ENCODE measurements at places on chromosomes 7 and 10. TPM values are rescaled to one million over a fixed set of nuclear protein-coding genes. Genes with fewer than 3 reads are reported as not detected.

ZNF804B gene
- total RNA-seq = not detected

- no peak for ATAC-seq
Measured at GRCh38 chr7:138167222-138167621, 91.0 kb downstream of the AKR1D1 start.

TPST1 gene
- 25.3 TPM for total RNA-seq

GRCh38 chr10:103658049-103658577 lies 164.6 kb downstream of the NEURL1 start:
- no peak for ATAC-seq

DNA sequence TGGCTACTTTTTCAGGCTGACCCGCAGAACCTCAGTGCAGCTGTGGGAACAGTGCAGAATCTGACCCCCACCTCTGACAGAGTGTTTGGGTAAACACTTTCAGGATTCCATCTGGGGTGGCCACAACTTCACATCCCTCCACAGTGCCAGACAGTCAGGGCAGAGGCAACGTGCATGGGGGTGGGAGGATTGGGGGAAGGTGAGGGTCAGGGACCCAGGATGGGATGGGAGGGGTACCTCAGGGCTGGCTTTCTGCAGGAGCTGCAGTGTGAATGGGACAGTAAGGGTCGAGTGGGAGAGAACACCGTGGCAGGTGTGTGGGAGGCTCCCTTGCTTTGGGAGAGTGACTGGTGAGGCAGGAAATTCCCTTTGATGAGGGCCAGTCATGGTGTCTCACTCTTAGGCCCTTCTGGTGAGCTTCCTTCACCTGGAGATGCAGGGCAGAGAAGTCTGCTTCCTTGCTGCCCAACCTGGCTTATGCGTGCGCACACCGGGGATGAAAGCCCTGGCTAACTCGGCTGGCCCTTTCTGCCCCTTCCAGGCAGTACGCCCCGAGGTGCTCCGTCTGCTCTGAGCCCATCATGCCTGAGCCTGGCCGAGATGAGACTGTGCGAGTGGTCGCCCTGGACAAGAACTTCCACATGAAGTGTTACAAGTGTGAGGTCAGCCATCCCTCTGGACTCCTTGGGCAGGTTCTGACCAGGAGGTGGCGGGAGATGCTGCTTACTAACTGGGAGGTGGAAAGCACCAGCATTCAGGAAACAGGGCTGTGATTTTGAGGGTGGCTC lies 8.4 kb downstream of the ZYX start:
- ATAC-seq = no peak

SUN3 gene
- not detected for total RNA-seq

- no peak for ATAC-seq
Measured at GRCh38 chr7:153415632-153416031, 636.6 kb upstream of the DPP6 start.

DNA sequence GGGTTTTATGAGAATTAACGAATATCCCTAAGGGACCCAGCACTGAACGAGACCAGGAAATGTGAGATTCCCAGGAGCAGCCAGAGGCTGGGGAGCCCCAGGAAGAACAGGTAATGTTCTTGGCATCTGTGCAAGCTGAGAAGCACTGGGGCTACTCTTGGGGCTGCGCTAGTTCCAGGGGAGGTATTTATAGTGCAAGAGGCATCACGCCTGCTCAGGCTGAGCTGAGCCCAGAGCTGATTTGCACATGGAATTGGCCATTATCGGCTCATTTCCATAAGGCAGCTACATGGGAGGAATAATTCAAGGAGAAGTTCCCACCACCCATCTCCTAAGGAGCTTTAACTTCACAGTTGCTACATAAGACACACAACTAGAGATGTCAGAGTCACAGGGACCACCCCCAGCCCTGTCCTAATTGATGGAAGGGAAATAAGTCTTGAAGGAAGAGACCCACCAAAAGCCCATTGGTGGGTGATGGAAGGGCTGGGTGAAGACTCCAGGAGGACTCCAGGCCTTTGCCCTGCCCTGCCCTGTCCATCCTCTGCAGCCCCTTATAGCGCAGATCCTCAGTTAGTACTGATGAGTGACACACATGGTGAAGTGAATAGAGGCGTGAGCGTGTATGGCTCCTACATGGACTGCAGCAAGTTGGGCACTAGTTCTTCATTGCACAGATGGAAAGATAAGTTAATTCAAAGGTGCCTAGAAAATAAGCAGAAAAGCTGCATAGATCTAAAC lies 178.9 kb downstream of the GRID1 start:
- no peak for ATAC-seq

ZPBP gene
- total RNA-seq = not detected

- ATAC-seq = no peak
Measured at GRCh38 chr7:90629297-90629918, 33.3 kb downstream of the CDK14 start.

DNA sequence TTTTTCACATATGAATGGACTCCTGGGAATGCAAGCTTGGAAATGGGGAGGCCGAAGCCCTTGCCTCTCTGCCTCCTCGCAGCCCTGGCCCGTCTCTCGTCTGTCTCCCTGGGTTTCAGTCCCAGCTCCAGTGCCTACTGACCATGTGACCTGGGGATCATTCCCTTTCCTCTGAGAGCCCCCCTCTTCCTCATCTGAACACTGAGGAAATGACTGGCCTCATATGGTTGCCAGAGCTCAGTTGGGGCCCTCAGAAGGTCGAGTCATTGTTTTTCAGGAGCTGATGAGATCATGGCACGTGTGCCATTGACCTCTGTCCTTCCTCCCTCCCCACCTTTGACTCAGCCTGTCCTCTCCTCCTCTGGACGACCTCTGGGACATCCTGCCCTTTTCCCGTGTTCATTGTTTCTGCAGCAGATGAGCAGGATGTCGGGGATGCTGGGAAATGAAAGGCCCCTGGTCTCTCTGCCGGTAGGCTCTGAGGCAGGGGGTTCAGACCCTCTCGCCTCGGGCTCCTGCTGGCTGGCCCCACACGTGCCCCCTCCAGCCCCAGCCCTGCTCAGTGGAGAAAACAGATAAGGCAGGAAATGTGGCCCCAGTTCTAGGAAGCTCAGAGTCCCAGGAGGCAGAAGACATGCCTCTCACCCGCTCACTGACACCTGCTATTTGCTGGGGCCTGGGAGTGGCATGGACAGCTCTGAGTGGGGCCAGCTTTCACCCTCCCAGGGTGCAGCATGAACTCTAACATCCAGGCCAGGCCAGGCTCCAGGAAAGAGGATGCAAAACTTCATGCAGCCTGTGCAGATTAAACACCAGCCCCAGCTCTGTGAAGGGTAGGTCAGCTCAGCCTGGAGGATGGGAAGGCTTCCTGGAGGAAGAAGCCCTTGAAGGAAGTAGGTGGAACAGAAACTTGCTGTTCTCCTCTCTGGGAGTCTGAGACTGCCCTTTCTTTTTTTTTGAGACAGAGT lies 8.3 kb upstream of the PPP1R35 start:
- peak; percentile 79 for ATAC-seq

CHRM2 gene
- total RNA-seq = 78.9 TPM

- ATAC-seq = no peak
Measured at GRCh38 chr7:129924602-129925001, 28.2 kb downstream of the UBE2H start.

ADIRF gene
- 408 TPM for total RNA-seq
